ENCODE measurements at places on chromosomes 13 and 19. TPM values are rescaled to one million over a fixed set of nuclear protein-coding genes. Genes with fewer than 3 reads are reported as not detected.

STOML3 gene
- total RNA-seq, result not detected

CEACAM20 gene
- not detected for total RNA-seq

CGB1 gene
- total RNA-seq, result 2.9 TPM

SPRY2 gene
- 17.5 TPM for total RNA-seq

CACNG6 gene
- total RNA-seq, result not detected

Measured in bronchus fibroblast of lung (primary cell).